ENCODE measurements at places on chromosomes 12 and 14. TPM values are rescaled to one million over a fixed set of nuclear protein-coding genes. Genes with fewer than 3 reads are reported as not detected.

The TMEM132D gene
- not detected for total RNA-seq

The TRHDE gene
- total RNA-seq: not detected

The C12orf42 gene
- 0.49 TPM for total RNA-seq

The SCNN1A gene
- total RNA-seq: 3.8 TPM

The RIPK3 gene
- total RNA-seq: 5.9 TPM

The TTC6 gene
- total RNA-seq: not detected

The ACRBP gene
- 2.0 TPM for total RNA-seq

The ASPG gene
- not detected for total RNA-seq

The APOLD1 gene
- total RNA-seq: 5.7 TPM

The SLC22A17 gene
- total RNA-seq: 2.3 TPM

The P2RX2 gene
- not detected for total RNA-seq

The TAS2R30 gene
- 2.3 TPM for total RNA-seq

The MMAB gene
- total RNA-seq: 60.9 TPM

The TEDC1 gene
- total RNA-seq: 31.1 TPM

The C12orf54 gene
- not detected for total RNA-seq

The KRT83 gene
- total RNA-seq: not detected

The HOXC10 gene
- total RNA-seq: not detected

The CD27 gene
- 160 TPM for total RNA-seq

The SPTB gene
- 0.07 TPM for total RNA-seq

The AQP6 gene
- not detected for total RNA-seq

The MYO1H gene
- total RNA-seq: not detected

The ISM2 gene
- total RNA-seq: 0.94 TPM

The AHSA1 gene
- 339 TPM for total RNA-seq

The ACOT6 gene
- total RNA-seq: not detected

The CHURC1 gene
- total RNA-seq: 57.4 TPM

The GLIPR1L1 gene
- not detected for total RNA-seq

The INHBC gene
- 0.16 TPM for total RNA-seq

The APAF1 gene
- total RNA-seq: 14.3 TPM

The PMEL gene
- 0.65 TPM for total RNA-seq

The LRRC10 gene
- total RNA-seq: not detected

The ACVRL1 gene
- not detected for total RNA-seq

The PLEKHD1 gene
- total RNA-seq: 0.07 TPM

The TMPRSS12 gene
- not detected for total RNA-seq

The AICDA gene
- not detected for total RNA-seq

The MIPOL1 gene
- total RNA-seq: not detected

The RILPL2 gene
- 9.3 TPM for total RNA-seq

The KRT75 gene
- total RNA-seq: not detected

The RARG gene
- total RNA-seq: 19.7 TPM

The LRRIQ1 gene
- not detected for total RNA-seq

The EEF1AKMT3 gene
- 4.0 TPM for total RNA-seq

The LHX5 gene
- total RNA-seq: not detected

The CRIP1 gene
- total RNA-seq: 93.9 TPM

The ATP6V1D gene
- 20.7 TPM for total RNA-seq

Measured in activated CD8-positive, alpha-beta T cell treated with anti-CD3 and anti-CD28 coated beads for 36 hours (primary cell).